NCI-H69 (cell line): ENCODE measurements at places on chromosomes 3 and 15.

DNA sequence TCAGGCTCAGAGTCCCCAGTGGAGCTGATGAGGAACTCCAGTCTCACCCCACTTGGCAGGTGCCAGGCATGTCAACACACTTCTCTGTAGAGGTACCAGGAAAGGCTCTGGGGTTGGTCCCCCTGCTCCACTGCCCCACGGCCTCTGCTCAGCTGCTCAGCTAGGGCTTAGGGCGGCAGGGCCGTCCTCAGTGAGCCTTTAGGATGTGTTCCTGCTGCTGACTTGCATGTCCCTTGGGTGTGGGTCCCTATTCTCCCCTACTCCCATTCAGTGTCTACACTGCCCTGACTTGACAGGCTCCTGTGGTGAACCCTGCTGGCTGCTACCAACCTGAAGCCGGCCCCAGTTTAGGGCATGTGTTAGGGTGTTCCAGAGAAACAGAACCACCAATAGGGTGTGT, 17.9 kb upstream of the POLG start:
- no peak for DNase-seq

DNA sequence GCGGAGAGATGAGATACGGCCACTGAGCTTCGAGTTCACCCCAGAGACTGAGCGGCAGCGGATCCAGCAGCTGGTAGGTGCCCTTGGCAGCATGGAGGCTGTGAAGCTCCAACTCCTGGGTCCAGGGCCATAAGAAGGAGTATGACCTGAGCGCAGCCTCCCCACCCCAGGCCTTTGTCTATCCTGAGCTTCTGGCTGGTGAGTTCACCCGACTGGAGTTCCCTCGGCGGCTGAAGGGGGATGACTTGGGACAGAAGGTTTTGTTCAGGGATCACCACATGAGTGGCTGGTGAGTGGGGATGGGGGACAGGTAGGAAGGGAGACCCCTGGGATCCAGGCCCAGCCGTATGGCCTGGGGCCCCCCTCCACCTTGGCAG, 2.6 kb downstream of the PPM1M start:
- DNase-seq: no peak

GRCh38 chr3:57036952-57037351, 23.5 kb upstream of the SPATA12 start:
- DNase-seq: no peak

DNA sequence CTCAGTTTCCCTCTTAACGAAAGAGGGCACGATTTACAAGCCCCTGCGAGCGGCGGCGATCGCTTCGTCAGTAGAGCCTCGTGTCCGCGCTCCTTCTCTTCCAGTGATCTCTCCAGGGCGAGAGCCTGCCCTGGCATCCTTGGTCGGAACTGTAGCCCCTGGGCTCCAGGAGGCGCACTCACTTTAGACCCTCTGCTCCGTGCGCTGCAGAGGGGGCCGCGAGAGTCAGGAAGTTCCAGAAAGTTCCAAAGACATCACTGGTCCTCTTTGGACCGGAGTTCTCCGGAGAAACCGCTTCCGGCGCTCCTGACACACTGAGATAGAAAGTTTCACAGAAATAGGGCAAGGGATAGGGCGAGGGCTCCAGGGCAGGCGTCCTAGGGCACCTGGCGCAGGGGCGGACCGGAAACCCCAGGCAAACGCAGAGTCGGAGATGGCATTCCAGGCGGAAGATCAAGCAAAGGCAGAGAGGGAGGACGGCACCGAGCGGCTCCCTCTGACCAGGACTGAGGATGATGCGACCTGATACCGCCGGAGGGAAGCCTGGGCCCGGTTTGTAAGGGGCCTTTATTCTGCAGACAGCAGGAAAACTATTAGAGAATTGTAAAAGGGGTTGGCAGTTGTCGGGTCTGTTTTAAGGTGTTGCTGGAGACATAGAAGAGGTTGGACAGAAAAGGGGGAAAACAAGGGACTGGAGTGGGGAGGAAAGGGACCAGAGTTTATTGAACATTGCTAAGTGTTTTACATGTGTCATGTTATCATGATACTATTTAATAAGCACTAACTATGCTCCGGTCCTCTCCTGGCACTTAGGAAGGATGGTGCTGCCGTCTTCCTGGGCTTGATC, 1.3 kb upstream of the CPEB1 start:
- no peak for DNase-seq

DNA sequence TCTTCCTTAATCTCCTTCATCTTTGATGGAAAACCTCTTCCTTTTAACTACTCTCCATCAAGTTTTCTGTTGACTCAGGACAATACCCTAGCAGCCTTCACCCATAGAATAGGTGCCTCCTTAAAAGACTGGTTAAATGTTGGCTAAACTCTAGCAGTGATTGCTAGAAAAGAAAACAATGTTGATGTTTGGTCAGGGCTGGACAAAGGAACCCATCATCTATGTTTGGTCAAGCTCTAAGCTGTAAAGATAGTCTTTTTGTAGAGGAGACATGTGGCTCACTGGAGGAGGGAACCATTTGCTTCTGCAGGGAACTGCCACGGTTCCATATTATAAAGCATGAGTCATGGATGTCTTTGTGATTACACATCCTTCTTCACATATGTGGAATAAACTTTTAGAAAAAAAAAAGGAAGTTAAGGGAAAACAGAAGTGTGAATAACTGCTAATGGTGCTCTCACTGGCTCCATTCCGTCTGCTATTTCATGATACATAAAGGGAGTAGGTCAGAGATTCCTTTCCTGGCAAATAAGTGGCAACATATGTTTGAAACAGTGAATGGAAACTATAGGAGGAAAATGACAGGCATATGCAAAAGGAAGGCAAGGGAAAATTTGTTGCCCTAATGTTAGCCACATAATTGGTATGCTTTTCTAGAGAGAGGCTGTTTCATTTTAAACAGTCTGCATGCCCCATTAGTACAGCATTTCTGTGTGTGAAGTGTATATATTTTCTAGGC, 78.2 kb downstream of the CMSS1 start:
- peak; percentile 90 for DNase-seq

GRCh38 chr3:23720059-23720458, 85.7 kb upstream of the UBE2E1 start:
- DNase-seq: no peak

DNA sequence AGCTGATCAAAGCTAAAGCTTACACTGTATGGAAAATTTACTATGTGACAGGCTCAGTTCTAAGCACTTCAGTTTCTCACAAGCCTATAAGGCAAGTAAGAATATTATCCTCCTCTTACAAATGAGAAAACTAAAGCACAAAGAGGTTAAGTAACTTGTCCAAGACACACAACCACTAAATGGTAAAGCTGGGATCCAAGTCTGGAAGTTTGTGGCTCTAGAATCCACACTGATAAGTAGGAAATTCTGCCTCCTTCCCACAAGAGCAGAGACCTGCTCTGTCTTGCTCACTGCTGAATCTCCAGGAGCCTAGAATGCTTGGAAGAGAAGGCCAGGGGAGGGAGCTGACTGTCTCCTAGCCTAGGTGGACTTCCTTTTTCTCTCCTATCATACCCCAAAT, 60.6 kb downstream of the MAGI1 start:
- no peak for DNase-seq

DNA sequence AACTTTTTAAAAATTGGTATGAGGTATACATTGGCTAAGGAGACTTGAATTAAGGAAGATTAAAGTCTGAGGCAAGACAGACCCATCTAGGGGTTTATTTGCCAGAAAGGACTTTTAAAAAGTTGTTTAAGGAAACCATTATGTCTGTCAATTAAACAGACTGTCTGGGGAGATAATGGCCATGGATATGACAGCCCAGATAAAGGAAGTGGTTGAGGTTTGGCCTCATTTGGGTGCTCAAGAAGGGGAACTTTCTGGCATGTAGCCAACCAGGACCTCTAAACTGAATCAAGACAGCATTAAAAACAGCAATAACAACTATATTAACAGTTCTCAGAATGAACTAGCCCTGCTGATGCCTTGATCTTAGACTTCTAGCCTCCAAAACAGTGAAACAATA, 9.9 kb upstream of the CD200R1L start:
- peak; percentile 71 for DNase-seq

GRCh38 chr15:88818920-88819319, 15.7 kb downstream of the ACAN start:
- no peak for DNase-seq

- DNase-seq: no peak
These were observed 183.8 kb upstream of the THRB start for GRCh38 chr3:24678421-24678865.

DNA sequence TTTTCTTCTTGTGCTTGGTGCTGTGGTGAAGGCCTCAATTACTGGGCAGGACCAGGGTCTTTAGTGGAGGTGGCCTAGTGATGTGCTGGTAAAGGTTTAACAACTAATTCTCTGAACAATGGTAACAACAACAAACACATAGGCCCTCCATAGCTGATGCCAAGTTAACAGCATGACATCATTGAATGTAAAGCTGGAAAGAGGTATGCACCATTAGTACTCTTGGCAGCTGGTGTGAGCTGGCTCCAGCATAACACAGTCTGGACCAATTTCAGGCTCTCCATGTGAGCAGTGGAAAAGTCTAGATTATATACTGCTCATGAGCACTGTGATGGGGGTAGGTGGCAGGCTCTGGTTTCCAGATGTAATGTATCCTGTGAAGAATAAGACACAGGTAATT, 61.8 kb downstream of the SLC7A14 start:
- DNase-seq: peak; percentile 91

DNA sequence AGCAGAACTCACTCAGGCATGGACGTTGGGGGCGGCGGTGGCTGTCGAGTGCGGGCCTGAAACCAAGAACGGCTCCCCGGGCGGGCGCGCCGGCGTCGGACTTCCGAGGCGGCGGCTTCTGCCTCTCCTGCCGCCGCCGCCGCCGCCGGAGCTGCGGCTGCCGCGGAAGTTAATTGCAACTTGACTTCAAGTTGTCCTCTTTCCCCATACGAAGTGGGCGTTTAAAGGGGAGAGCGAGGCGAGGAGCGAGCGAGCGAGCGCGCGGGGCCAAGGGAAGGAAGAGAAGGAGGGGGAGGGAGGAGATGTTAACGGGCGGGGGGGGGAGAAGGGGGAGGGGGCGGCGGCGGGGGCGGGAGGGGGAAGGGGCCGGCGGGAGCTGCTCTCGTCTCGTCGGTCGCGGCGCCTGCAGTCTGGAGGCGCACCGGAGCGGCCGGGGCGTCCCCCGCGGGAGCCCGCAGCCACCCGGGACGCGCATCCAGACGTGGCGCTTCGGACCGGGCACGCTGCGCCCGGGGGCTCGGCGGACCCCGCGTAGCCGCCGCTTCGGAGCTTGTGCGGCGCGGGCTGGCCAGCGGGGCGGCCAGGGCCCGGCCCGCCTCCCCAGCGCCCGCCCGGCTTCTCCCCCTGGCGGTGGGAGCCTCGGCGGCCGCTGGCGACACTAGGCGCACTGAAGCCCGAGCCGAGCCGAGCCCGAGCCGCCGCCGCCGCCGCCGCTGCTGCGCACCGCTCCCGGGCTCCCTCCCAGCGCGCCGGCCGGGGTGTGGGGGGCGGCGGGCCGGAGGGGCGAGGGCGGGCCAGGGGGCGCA, 19.7 kb upstream of the SATB1 start:
- DNase-seq: peak; percentile 85

DNA sequence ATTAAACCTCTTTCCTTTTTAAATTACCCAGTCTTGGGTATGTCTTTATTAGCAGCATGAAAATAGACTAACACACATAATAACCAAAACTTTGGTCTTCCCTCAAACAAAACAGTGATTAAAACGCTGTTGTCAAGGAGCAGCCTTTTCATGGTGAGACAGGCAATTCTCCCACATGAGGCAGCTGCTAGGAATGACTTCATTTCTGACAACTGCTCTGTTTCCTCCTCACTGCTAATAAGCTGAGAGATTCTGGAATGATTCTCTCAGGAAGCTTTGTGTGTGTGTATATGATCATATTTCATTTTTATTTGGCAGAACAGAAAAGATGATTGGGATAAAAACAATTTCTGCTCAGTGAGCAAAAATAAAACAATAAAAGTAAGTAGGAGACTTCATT, 580.6 kb upstream of the ADAMTS9 start:
- DNase-seq: no peak

- DNase-seq: peak; percentile 88
These were observed 788 bp upstream of the WDR73 start for GRCh38 chr15:84654689-84655453.

GRCh38 chr15:40563426-40563825, 1.4 kb downstream of the CCDC32 start:
- DNase-seq: no peak

GRCh38 chr15:67161881-67162280, 92.6 kb downstream of the AAGAB start:
- DNase-seq: peak; percentile 83

DNA sequence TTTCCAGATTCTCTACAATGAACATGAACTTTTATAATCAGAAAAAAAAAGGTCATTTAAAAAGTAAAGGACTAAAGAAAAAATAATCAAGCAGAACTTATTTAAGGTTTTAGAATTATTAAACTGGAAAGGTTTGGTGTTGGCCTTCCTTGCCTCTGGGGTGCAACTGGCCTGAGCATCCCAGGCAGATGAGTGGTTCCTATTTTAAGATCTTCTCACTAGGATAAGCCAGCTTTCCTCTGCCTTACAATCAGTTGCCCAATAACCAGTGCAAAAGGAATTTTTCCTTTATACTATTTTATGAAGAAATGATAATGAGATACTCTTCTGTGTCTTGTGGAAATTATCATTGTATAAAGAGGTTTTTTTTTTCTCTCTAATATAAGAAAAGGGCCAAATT, 56.6 kb downstream of the SEC22A start:
- no peak for DNase-seq

DNA sequence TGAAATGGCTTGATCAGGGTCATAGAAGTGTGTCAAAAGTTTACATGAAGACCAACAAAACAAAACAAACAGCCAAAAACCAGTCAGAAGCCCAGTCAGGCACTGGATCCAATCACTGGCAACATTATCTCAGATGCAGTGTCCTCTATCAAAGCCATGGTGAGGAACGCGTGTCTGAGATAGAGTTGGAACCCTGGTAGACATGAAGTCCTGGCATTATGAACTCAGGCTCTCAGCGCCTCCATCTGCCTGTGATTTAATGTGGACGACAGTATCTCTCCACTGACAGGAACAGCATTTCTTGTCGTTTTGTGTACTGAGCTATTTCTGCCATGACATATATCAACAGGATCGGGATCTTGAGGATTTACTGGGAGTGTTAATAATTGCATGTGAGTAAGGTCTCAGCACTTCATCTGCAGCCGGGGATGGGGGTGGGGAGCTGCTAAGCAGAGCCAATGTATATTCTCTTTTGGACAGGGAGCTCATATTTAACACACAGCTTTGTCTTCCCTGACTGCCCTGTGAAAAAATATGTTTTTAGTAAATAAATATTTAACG, 1120.0 kb downstream of the IGSF11 start:
- DNase-seq: no peak

GRCh38 chr15:101269479-101270223, 7.6 kb downstream of the SELENOS start:
- peak; percentile 25 for DNase-seq

GRCh38 chr3:99410789-99411311, 227.5 kb upstream of the COL8A1 start:
- DNase-seq: no peak

DNA sequence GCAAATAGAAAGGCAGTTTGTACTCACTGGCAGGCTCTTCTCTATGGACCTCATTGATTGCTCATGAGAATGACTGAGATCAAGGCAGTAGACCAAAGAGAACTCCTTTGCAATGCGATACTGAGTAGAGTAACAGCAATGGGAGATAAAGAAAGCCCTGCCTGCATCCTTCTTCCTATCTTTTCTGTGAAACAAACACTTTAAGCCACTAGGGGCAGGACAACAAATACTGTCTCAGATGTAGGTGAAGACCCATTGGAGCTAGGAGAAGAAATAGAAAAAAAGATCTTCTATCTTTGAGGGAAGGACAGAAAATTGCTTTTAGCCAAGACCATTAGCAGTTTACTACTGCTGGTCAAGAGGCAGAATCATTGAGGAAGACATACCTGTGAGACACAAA, 117.6 kb upstream of the IGSF10 start:
- no peak for DNase-seq
